ENCODE measurements at places on chromosomes 13 and 19. TPM values are rescaled to one million over a fixed set of nuclear protein-coding genes. Genes with fewer than 3 reads are reported as not detected.

DNA sequence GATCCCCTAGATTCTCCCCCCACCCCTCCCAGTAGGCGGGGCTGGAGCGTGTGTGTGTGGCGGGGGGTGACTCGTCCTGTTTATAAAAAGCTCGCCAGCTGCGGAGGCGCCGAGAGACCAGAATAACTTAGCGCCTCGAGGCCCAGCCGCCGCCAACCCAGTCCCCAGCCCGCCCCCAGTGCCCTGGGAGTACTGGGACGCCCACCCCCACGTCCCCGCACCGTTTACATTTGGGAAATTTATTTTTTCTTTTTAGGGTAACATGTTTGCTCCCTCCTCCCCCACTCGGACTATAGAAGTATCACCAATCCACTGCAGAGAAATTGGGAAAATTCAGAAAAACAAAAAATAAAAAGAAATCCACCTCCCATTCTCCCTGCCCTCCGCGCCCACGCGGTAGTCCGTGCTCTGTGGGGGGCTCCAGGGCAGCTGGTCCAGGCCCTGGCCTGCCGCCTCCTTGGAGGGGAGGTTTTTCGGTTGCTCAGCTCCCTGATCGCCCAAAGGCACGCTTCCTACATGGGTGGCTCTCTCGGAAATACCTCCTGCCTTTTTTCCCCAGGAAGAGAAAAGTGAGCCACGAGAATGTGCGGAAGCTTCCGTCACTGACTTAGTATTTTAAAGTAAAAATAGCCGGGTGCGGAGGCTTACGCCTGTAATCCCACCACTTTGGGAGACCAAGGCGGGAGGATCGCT is 1.5 kb upstream of the RAB3A start:
- peak; percentile 23 for DNase-seq

SHANK1 gene
- total RNA-seq: not detected

GRCh38 chr19:3034656-3035541 is 5.8 kb upstream of the TLE2 start:
- no peak for DNase-seq

DNA sequence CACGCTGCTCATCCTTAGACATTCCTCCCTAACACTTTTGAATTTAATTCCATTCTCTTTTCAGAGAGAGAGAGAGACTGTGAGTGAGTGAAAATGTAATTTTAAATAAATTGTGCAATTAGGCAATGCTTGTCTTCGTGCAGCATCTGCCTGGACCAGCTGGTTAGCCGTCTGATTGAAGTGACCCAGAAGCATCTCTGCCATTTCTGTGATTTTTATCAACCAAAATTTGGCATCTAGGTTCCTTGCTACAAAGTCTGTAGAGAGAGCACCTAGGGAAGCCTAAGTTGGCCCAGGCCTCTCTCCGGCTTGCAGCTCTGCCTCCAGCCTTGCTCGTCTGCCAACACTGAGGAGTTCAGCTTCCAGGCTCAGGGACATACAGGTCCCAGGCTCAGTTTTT is 138.6 kb upstream of the GPR12 start:
- no peak for DNase-seq

GRCh38 chr19:623974-624373 is 9.4 kb downstream of the POLRMT start:
- DNase-seq: no peak

GRCh38 chr19:16067205-16067938 is 8.9 kb upstream of the TPM4 start:
- peak; percentile 69 for DNase-seq

KASH5 gene
- total RNA-seq: not detected

ERICH6B gene
- not detected for total RNA-seq

- DNase-seq: no peak
These were observed 219.9 kb downstream of the MAB21L1 start for GRCh38 chr13:35256459-35257148.

DNA sequence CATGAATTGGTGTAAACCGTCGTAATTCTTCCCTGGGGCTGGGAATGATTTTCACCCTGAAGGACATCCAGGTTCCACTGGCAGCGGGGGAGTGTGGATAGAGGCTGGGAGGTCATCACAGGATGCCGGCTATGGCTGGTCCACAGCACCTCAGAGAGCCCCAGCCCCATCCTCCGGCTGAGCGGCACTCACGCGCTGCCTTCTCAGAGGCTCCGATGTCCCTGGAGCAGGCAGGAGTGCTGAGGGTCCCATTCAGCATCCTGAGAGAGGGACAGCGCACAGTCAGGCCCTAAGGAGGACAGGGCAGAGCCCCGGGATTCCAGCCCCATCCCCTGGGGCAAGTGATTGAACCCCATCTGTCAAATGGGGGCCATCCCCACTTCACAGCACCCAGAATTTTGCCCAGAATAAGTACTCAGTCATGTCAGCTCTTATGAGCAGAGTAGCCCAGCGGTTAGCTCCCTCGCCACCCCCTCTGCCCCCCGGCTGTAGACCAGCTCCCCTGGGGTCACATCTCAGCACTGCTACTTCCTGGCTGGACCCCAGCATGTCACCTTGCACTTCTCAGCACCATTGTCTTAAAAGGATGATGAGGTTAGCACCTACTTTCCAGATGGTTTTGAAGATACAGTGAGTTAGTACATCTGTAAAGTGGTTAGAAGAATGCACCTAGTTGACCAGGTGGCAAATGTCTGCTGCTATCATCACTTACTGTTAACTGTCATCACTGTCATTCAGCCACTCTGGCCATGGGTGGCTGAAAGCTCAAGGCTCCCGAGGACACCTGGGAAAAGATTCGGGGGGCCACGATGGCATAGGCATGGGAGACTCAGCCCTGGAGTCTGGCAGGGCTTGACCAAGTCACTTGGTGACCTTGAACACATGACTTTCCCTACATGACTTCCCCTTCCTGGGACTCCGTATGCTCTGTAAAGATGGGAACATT is 11.9 kb downstream of the GRAMD1A start:
- no peak for DNase-seq

GRCh38 chr19:10159610-10160009 is 35.1 kb downstream of the DNMT1 start:
- no peak for DNase-seq

CBY2 gene
- total RNA-seq: not detected

DNA sequence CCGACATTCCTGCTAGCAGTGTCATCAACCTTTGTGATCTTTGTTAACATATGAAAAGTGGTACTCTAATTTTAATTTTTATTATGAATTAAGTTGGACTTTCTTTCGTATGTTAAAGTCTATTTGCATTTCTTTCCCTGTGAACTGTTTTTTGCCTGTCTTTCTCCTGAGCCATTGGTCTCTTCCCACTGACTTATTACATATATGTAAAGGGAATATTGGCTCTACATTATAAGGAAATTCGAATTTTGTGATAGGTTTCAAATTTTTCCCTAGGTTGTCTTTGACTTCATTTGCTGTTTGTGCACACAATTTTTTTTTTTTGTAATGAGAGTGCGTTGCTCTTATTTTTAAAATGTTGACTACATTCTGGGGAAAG is 442 bp upstream of the CDC16 start:
- DNase-seq: no peak

WIZ gene
- total RNA-seq: 34.0 TPM

DNA sequence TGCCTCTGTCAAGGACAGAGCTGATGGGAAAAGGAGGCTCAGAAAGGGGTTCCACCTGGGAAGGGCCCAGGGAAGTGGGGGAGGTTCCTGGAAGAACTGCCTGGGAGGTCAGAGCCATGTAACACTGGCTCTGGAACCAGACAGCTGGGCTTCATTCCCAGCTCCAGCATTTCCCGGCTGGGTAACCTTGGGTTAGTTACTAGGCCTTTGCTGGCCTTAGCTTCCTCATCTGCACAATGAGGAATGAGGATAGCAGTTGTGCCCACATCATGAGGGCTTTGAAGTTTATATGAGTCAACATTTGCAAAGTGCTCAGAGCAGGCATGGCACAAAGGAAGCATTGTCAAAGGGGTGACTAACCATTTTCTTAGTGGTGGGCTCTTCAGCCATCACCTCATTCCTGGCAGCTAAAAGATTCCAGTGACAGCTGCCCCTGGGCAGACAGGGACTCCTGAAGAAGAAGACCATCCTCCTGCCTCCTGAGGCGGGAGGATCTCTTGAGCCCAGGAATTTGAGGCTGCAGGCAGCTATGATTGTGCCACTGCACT is 1.7 kb upstream of the DNAJB1 start:
- DNase-seq: peak; percentile 67

DNA sequence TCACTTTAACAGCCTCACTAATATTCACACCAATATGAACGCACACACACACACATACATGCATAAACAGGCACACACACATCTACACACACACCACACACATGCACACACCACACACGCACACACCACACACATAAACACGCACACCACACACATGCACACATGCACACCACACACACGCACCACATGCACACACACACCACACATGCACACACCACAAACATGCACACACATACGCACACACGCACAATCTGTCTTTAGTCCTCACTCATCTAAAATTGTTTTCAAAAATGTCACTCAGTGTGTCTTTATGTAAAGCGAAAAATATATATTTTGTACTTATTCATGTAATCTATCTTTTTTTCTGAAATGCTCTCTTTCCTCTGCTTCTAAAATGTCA is 158.1 kb upstream of the SGCG start:
- no peak for DNase-seq

MAB21L1 gene
- total RNA-seq: not detected

DNA sequence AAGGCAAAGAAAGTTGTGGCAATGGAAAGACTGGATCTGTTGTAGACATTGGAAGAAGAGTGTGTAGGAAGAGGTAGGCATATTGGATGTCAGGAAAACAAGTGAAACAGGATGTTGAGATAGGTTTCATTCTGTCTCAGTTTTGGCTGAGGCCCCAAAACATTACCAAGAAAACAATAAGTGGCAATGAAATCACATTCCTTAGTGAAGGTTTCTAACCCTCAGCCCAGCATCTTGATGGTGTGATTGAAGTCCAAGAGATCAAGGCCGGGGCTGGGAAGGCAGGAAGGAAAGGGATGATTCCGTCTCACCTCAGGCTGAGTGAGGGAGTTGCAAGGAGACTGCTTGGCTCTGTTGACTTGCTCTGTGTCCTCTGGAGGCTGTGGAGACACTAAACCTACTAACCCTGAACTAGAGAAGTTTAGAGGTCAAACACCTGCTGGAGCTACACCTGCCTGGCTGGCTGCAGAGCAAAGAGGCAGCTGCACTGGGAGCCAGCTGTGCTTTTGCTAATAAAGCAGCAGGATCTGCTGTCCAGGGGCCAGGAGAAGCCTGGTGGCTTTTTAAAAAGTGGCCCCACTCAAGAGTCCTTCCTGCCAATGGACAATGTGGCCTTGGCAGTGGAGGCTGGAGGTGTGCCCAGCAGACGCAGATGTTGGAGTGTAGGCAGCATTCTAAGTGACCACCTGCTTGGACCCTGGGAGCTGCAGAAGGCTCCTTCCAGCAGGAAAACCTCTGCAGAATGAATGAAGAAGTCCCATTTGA is 53.6 kb downstream of the DGKH start:
- DNase-seq: no peak

DNA sequence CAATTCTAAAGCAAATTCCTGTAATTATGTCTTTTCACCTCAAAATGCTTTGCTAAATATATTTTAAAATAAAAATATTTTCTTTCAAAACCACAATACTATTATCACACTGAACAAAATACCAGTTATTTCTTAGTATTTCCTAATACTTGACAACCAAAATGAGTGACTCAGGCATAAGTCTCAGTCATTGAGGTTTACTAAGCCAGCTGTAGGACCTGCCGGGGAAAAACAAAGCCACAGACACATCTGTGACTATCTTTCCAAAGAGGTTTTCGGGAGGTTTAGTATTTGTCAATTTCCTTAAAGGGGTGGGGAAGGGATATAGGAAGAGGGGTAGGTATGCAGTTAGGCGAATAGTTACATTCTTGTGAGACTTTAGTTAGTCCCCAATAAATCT is 3.2 kb upstream of the ZNF235 start:
- DNase-seq: no peak

DNA sequence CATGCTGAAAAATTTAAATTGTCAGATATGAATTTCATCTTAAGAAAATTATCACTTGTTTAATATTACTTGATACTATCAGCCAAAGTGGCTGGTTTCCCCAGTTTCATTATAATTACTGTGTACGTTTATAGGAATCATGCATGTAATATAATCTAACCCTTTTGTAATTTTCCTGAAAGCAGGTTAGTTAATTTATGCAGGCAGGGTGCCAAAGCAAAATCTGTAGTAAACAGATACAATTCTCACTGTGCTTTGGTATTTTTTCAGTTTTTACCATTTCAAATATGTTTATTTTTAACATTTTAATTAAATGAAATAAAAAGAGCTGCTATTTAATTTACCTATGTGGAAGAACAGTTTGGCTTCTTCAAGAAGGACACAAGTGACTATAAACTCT is 1227.5 kb upstream of the MIR17HG start:
- no peak for DNase-seq
